ENCODE measurements at places on chromosomes 1 and 21. TPM values are rescaled to one million over a fixed set of nuclear protein-coding genes. Genes with fewer than 3 reads are reported as not detected.

DNA sequence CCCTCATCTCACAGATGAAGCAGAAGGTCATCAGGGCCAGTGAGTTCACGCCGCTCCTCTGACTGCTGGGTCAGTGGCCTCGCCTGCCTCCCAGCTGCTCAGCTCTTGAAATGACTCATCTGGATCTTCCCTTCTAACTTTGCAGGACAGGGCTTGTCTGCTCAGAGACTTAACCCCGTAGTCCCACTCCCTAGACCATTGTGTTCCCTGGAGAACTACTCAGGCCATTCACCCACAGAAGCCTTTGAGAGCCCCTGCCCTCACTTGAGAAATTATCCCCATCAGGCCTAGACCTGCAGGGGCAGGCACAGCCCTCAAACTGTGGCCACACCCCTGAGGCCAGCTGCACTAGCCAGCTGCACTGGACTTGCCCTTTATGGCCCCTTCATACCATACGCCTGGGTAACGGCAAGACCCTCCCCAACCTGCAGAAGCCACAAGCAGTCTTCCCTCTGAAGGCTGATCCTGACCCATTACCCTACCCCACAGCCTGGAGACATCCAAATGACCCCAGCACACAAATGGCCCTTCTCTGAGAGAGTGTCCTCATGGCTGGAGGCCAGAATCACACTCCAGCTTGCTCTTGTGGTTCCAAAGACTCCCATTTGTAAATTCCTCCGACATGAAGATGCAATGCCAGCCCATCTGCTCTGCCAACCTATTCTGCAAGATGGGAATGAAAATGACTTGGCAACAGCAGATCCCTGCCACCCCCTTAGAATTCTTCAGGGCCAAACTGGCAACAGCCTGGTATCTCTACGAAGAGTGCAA, 33.2 kb downstream of the RCSD1 start:
- DNase-seq, result no peak

DNA sequence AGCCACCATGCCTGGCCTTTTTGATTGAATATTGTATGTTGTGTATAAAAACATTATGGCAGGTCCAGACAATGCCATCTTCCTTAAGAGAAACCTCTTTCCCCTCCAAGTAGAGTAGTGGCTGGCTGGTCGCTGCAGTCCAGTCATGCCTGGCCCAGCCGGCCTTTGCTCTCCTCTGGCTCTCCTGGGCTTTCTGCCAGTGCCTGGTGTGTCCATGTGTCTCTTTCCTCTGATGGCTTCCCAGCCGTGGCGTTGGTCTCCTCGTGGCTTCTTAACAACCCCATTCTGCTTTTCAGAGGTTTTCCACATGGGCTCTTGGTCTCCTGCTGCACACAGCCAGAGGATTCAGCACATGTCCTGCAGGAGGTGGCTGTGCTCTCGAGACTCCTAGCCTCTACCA, 58.7 kb downstream of the DIP2A start:
- DNase-seq, result no peak

GRCh38 chr1:201739492-201740085, 89.4 kb upstream of the IPO9 start:
- peak; percentile 50 for DNase-seq

- no peak for DNase-seq
These were observed 18.3 kb downstream of the SGIP1 start for GRCh38 chr1:66552287-66552686.

DNA sequence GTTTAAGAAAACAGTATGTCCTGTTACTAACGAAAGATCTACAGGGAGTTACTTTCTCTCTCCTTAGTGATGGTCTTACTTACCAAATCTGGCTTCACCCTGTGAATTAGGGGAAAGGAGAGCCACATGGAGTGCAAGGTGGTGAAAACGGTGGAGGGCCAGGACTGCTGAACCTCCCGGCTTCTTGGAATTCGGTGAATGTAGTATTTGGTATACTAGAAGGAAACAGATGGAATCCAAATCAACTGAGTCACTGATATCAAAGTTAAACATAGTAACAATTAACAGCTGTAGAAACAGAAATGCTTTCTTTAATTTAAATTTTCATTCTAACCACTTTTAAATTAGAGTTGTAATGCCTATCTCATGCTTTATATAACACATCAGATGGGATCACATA, 45.7 kb downstream of the ALG14 start:
- DNase-seq, result no peak

GRCh38 chr1:223363057-223363855, 720 bp downstream of the SUSD4 start:
- peak; percentile 27 for DNase-seq

DNA sequence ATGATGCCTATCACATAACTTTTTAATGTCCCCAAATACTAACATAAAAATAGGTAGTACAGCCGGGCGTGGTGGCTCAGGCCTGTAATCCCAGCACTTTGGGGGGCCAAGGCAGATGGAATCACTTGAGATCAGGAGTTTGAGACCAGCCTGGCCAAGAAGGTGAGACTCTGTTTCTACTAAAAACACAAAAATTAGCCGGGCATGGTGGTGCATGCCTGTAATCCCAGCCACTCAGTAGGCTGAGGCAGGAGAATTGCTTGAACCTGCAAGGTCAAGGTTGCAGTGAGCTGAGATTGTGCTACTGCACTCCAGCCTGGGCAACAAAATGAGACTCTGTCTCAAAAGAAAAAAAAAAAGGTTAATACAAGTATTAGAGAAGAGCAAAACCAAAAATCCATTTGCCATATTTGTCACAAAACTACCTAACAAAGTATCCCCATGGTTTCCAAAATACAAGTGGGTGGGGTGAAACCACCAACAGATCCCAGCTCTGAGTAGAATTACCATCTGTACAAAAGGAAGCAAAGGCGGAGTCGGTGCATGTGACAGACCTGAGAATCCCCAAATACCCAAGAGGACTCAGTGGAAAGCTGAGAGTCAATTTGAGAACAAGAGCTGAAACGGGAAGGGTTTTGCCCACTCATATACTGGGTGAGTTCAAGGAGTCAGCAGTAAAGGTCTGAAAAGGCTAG, 113.2 kb downstream of the TOMM20 start:
- peak; percentile 15 for DNase-seq

GRCh38 chr1:203276916-203277545, 28.3 kb upstream of the BTG2 start:
- no peak for DNase-seq

DNA sequence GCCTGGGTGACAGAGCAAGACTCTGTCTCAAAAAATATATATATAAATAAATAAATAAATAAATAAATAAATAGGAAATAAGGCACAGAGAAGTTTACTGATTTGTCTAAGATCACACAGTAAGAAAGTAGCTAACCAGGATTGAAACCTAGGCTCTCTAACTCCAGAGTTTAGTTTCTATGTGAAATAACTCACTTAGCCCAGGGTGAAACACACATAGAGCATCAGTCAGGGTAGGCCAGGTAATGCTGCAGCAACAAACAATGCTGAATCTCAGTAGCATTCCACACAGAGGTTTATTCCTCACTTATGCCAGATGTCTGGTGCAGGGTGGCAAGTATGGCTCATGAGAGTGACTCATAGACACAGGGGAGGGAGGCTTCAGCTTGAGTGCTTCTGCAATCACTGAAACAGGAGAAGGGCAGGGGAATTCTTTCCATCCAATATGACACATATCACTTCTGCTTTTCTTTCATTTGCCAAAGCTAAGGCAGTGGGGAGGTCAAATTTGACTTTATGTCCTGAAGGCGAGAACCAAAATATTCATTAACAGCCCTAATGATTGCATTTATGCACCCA, 37.1 kb upstream of the KANK4 start:
- no peak for DNase-seq

GRCh38 chr1:19138958-19139581, 71.0 kb downstream of the UBR4 start:
- no peak for DNase-seq

- DNase-seq, result no peak
These were observed 4.3 kb downstream of the TNFRSF14 start for GRCh38 chr1:2560299-2561073.

Gene CFHR3
- total RNA-seq, result not detected

Gene KRTAP10-10
- total RNA-seq, result not detected

Gene MEGF6
- 168 TPM for total RNA-seq

Gene KLHDC9
- 0.52 TPM for total RNA-seq

Gene HPCAL4
- 32.4 TPM for total RNA-seq

Gene RIMKLA
- total RNA-seq, result 0.06 TPM
